ENCODE measurements at places on chromosomes 12 and 14.

DNA sequence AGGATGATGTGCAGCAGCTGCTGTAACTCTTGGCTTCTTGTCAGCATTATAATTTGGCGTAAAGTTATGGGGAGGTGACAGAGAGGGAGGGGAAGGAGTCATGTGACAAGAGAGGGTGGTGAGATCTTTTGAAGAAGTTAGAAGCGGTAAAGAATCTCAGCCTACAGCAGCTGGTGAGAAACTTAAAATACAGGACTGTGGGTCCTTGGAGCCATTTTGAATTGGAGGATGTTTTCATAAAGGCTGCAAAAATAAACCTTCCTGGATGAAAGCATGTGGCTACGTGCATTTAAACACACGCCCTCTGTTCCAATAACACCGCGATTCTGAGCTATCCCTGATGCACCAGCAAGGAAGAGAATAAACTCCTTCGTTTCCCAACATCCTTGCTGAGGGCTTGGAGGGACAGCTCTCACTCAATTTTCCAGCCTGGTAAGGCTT is 133.7 kb downstream of the TMEM30B start:
- no peak for DNase-seq

DNA sequence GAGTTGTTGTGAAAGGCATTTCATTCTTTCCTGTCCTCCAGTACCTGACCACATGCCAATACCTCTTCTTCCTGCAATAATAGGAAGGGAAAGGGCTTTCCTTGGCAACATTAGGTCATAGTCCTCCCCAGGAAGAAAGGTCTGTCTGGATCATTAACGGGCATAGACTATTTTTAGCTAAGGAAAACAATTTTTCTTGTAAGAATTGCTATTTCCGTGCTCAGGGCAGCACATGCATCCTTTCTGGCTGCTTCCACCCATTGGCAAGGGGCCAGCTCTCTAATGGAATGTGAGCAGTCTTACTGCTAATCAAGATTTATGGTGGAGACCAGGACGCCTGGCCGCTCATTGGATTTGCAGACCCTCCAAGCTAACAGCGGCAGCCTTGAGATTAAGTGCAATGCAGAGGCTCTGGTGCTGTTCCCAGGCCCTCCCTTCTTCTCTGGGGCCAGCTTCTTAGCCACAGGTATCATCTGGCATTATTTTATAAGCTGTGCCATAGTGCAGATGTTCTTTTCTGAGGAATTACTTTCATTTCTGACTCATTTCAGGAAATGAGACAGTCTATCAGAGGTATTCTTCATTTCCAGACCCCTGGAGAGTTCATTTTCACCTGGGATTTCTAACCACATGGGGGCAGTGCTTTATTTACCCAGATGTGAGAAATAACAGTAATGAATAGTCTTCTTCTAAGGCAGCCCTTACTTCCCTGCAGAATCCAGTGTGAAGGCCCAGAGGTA is 52.9 kb downstream of the ANO6 start:
- peak; percentile 45 for DNase-seq

DNA sequence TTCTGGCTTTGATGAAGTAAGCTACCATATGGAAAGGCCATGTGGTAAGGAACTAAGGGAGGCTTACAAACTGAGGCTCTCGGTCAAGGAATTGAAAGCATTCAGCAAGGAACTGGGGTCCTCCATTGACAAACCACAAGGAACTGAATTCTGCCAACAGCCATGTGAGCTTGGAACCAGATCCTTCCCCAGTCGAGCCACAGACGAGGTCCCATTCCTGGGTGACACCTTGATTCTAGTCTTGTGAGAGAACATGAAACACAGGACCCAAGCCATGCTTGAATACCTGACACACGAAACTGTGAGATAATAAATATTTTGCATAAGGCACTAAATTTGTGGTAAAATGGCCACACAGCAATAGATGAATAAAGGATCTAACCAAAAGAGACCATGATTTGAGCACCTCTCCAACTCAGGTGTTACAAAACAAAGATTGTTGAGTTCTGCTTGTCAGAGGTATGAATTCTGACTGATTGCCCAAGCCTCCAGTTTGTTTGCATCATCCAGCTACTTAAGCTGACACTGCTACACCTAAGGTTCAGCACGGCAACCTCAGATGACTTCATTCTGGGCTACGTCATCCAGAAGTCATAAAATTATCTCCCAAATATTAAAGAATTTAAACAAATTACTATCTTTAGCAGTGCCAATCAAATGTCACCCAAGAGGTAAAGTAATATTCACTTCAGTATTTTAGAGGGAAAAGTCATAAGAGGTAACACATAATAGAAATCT is 59.4 kb downstream of the GARIN6 start:
- DNase-seq: no peak

DNA sequence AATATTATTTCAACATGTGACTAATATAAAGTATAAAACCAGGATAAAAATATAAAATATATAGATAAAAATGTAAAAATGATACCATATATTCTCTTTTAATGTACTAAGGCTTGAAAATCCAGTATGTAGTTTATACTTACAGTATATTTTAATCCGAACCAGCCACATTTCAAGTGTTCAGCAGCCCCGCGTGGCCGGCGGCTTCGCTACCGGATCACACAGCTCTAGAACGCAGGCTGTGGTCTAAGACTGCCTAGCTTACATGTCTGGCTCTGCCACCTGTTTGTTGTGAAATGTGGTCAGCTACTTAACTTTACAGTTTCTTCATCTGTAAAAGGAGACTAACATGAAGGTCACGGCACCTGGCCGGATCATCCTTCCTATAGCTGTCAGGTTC is 189.7 kb upstream of the TBX3 start:
- DNase-seq: no peak

- DNase-seq: no peak
Observed at GRCh38 chr14:22657861-22658260, 13.7 kb upstream of the OR6J1 start.

- DNase-seq: no peak
Observed at GRCh38 chr12:115213538-115214016, 529.6 kb upstream of the TBX3 start.

GRCh38 chr12:56086608-56087007 is 6.6 kb downstream of the ERBB3 start:
- no peak for DNase-seq

DNA sequence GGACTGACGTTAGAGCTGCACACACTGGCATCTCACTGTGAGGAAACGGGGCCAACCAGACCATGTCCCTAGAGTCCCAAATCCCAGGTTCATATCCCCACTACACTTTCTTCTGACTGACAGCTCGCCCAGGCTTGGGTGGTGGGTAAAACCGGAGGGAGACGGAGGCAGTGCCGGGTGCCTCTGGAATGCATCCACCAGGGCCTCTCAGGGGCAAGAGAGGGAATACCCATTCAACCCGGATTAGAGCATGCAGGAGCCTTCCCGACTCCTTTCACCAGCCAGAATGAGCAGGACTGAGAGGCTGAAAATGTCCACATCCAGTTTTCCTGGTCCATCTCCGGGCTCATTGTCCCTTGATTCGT is 297.2 kb downstream of the ADGRD1 start:
- no peak for DNase-seq

GRCh38 chr14:29339494-29340172 is 573.0 kb downstream of the FOXG1 start:
- DNase-seq: no peak

DNA sequence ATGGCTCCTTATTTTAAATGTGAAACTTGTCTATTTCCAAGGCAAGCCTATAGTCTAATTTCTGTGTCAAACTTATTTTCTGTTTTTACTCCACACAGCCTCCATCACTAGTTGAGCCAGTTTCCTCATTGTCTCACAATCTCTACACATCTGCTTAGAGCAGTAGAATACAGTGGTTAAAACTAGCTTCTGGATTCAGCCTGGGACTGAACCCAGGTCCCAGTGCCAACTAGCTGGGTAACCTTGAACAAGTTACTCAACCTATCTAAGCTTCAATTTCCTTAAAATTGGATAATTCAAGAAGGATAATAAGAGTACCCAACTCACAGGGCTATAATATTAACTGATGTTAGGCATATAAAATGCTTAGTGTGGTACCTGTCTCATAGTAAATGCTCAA is 304.7 kb upstream of the NPAS3 start:
- no peak for DNase-seq

DNA sequence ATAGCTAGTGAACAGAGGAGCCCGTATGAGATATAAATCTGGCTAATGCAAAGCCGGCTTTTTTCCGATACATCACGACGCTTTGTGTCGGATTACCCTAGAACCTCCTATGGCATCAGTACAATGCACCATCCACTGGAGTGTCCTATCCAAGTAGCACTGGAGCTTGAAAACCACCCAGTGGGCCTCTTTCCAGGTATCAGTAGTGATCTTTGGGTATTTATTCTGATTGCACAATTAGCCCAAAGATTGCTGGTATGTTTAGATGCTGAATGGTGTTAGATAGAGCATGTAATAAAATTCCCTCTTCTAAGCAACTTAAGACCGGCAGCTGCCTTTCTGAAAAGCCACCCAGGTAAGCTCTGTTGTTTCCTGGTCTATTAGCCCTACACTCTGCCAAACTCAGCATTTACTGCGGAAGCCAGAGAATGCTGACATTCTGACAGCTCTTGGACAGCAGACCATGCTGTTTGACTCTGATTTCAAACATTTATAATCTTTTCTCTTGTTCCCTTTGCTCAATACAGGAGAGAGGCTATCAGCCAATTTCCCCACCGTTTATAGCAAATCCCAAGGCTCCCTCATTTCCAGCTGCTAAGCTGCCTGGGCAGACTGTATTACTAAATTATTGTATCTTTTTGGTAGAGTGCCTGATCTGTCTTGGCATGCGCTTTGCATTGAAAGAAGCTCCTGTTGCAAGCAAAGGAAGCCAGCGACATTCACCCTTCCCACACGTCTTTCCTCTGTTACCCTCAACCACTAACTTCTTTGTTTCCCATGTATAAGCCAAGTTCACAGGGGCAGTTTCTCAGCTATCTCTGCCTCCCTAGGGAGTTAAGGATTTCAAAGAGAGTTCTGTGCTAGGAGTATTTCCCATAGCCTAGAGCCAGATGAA is 388.3 kb upstream of the GARIN6 start:
- peak; percentile 26 for DNase-seq

GRCh38 chr12:24198936-24199671 is 249.6 kb upstream of the SOX5 start:
- no peak for DNase-seq

DNA sequence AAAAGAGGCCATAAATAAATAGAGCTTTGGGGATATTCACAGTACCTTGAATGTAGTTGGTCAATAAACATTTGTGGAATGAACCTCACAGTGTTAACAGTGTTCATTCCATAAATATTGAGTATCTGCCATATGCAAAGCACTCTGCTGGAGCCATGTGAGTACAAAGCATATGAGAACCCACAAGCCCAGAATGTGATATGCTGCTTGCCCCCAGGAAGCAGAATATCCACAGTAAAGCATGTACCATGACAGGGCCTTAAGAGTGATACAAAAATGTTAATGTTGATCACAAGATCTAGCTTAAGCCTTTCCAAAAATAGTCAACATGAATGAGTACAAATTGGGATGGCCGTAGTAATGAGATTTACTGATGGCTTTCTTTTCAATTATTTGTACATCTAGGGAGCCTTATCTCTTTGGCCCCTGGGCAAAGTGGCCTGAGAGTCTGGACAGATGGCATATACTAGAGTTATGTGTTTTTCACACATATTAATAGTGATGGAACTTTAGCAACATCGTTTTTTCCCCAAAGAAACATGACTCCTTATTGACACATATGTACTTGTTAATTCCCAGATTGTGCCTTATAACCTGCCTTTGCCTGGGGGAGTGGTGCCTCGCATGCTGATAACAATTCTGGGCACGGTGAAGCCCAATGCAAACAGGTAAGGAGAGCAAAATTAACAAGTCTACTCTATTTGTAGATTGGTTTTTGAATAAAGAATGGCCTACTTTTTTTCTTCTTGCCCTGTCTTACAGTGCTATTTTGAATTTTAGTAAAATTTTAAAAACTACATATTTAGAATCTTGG is 10.9 kb downstream of the LGALS3 start:
- DNase-seq: no peak

DNA sequence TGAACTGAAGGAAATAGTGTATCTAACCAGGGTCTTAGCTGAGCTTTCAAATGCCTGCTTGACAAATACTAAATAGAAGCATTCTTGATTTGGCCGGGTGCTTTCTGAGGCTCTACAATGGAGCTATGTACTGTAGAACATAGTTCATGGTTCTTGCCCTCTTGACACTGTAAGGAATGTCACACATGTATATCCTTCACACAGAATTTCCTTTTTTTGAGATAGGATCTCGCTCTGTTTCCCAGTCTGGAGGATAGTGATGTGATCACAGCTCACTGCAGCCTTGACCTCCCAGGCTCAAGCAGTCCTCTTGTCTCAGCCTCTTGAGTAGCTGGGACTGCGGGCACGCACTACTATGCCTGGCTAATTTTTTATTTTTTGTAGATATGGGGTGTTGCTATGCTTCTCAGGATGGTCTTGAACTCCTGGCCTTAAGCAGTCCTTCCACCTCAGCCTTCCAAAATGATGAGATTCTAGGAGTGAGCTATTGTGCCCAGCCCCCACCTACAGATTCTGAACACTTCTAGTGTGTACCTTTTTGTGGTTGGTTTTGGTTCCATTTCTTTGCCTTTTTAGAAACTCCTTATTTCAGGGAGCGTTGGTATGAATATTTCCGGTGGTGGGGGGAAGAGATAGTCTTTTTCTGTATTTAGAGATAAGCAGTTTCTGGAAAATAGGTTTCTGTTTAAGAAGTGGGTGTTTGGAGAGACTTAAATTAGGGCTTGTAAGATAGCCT is 4.2 kb downstream of the MLXIP start:
- no peak for DNase-seq

GRCh38 chr14:74127634-74128033 is 42.9 kb downstream of the LIN52 start:
- DNase-seq: no peak

GRCh38 chr14:50542941-50543418 is 10.6 kb upstream of the MAP4K5 start:
- DNase-seq: peak; percentile 58

DNA sequence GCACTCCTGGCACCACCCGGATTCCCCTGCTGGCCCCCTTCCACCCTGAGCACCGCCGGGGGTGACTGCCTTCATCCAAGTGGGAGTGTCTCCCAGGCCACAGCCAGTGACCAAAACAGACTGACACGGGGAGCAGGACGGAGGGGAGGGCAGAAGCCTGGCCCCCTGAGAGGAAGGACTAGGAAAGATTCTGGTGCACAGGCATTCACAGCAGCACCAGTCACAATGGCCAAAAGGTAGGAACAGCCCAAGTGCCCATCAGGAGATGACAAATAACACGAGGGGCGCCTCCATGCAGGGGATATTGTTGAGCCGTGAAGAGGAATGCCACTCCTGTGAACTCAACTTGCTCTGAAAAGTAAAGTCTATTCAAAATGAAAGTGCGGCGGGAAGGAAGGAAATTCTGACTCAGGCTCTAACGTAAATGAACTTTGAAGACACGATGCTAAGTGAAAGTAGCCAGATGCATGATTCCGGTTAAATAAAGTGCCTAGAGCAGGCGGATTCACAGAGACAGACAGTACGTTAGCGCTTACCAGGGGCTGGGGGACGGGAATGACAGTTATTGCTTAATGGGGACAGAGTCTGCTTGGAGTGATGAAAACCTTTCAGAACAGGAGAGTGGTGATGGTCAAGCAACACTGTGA is 146.1 kb upstream of the NCOR2 start:
- no peak for DNase-seq

Data from D341Med (cell line).